Left renal cortex interstitium (tissue), 4 donors: ENCODE measurements at places on chromosomes 13 and 19.

- DNase-seq: no peak
These were observed 6.7 kb downstream of the TPT1 start for GRCh38 chr13:45333977-45334922.

DNA sequence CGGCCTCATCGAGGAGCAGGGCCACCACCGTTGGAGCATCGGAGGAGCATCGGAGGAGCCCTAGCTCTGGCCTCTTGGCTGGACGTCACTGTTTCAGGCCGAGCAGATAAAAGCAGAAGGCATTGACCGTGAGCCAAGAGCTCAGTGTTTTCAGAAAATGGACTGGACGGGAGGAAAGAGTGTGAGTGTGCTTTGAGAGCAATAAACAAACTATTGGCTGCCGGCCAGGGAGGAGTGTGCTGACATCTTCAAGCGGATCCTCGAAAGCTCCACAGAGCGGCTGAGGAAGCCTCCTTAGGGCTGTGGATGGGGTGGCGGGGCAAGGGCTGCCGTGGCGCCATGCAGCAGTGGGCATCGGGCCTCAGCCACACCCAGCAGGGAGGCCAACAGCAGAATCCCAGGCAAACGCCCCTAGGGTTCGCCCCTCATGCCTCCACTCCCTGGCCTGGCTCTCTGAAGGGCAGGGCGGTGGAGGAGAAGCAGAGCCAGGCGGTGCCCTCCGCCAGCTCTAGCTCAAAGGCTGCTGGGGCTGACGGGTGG, 41.8 kb downstream of the IRS2 start:
- no peak for DNase-seq

DNA sequence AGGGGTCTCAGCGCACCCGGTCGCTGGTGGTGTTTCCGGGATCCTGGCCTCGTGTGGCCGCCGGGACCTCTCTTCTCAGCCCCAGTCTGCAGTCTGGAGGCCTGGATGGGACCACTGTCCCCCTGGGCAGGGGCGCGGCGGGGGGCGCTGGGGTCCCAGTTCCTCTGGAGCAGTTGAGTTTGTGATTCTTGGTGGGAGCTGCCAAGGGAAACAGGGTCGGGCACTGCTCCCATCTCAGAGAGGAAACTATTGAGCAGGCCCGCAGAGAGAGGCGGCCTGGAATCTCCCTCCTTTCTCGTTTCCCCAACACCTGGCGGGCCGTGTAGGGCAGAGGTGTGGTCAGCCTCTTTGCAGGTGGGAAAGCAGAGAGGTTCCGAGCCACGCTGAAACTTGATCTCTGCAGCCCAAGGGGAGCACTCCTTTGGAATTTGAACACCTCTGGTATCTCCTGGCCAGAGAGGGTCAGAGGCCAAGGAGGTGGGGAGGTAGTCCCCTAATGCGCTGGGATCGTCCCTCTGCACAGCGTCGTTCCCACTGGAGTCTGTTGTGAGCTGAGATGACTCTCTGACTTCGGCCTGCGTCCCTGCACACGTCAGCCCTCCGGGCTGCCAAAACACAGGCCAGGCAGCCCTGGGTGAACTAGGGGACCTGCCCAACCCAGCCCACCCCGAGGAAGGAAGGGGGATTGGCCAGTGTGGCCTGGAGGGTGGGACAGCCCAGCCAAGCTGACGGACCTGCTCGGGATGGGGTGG, 741 bp downstream of the PLEKHF1 start:
- no peak for DNase-seq

- peak; percentile 64 for DNase-seq
These were observed 15.2 kb downstream of the UPF1 start for GRCh38 chr19:18846862-18847548.

DNA sequence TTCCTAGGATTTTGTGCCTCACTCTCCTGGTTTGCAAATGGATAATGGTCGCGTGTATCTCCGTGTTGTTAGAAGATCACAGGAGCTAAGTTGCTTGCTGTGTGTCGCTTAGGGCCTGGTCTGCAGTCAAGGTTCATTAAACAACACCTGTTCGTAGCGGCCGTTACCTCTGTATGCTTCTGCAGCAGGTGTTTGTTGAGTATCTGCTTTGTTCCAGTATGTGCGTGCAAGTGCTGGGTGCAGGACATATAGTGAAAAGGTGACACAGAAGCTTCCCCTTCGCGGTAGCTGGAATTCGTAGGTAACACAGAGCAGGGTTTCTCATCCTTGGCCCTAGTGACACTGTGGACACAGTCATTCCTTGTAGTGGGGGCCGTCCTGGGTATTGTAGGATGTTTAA, 5.4 kb downstream of the MED25 start:
- no peak for DNase-seq

DNA sequence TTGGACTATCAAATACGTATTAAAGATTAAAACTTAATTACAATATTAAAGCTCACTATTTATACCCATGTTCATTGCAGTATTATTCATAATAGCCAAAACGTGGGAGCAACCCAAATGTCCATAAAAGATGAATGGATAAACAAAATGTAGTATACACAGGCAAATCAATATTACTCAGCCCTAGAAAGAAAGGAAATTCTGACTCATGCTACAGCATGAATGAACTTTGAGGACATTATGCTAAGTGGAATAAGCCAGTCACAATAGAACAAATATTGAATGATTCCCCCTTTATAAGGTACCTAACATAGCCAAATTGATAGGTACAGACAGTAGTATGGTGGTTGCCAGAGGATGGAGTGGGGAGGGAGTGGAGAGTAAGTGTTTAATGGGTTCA, 457.3 kb downstream of the FGF14 start:
- DNase-seq: no peak

DNA sequence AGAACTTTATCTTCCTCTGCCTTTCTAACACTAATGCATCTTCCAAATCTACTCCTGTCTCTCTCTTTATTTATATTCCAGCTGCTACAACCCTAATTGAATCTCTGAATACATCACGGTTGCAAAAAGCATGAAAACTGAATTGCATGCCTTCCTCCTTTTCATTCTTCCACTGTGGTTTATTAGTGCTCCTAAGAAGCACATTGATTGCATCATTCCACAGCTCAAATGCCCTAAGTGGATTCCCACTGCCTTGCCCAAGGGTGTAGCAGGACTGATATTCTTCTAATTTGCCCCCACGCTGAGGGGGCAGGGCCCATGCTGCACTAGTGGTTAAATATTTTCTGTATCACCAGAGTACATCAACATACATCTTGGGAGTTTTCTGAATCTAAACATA, 640.8 kb downstream of the EFNB2 start:
- DNase-seq: no peak

DNA sequence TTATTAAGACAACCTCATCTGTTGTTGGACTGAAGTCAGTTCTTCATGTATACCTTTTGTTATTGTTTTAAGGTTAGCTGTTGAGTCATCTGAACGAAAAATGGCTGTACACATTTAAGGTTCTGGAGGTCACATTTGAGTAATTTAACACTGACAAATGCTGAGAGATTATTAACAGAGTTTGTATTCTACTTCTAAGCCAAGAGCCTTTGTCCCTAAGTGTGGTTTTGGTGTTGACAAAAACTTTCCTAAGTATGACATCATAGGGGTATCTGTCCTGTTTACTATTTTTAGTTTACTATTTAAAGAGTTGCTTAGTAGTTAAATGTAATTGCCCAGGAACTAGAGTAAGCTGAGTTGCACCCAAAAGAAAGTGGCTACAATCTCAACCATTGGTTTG, 71.9 kb downstream of the CDK8 start:
- no peak for DNase-seq

GRCh38 chr19:30349131-30349730, 23.0 kb upstream of the ZNF536 start:
- no peak for DNase-seq

DNA sequence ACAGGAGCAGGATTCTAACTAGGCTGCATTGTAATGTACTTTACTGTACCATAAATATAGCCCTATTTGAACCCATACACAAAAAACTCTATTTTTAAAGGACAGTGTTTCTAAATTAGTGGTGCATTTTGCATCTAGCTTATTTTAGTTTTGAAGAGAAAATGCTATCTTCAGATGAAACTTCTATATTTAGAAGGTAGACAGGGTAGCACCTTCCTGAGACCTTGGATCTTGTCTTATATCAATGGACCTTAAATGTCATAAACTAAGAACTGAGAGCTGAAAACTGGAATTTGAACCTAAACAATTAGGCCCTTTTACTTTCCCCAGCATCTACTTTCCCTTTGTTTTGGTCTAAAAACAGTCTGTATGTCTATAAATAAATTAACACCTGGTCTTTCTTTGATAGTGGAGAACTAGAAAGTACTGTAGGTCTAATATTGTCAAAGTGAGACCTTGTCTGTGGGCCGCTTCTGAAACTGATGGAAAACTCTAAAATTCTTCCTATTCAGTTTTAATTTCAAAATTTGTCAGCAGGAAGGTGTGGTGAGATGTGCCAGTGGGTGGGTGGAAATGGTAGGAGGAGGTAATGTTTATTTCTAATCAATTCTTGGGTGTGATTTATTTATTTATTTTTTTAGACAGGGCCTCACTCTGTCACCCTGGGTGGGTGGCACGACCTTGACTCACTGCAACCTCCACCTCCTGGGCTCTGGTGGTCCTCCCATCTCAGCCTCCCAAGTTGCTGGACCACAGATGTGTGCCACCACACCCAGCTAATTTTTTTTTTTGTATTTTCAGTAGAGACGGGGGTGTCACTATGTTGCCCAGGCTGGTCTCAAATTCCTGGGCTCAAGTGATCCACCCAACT, 10.1 kb downstream of the COG3 start:
- DNase-seq: no peak

- DNase-seq: no peak
These were observed 520.1 kb downstream of the SUCLA2 start for GRCh38 chr13:47480951-47481350.
